Stimulated activated CD8-positive, alpha-beta memory T cell treated with anti-CD3 and anti-CD28 coated beads, Interleukin-15, amount 100 ng/mL, for 4 hours (primary cell): ENCODE measurements at places on chromosomes 4 and X.

GRCh38 chrX:147859666-147860065 is 52.1 kb upstream of the FMR1 start:
- no peak for DNase-seq

- DNase-seq: no peak
Observed at GRCh38 chr4:141637565-141637964, 1.2 kb downstream of the IL15 start.

GRCh38 chr4:118400356-118400755 is 47.6 kb upstream of the PRSS12 start:
- no peak for DNase-seq

- no peak for DNase-seq
Observed at GRCh38 chrX:53048169-53049126, at the start of gene GPR173. Gene GPR173 (plus strand): TSS chrX:53048789. CDS start chrX:53076622, 27,833 bp downstream.

GRCh38 chr4:165788686-165789463 is 84.2 kb upstream of the TLL1 start:
- no peak for DNase-seq

- DNase-seq: no peak
Observed at GRCh38 chr4:152524427-152524826, 11.5 kb downstream of the FBXW7 start.

- DNase-seq: no peak
Observed at GRCh38 chr4:102196221-102196620, 149.1 kb downstream of the SLC39A8 start.

GRCh38 chr4:88900432-88900831 is 156.6 kb downstream of the FAM13A start:
- no peak for DNase-seq

DNA sequence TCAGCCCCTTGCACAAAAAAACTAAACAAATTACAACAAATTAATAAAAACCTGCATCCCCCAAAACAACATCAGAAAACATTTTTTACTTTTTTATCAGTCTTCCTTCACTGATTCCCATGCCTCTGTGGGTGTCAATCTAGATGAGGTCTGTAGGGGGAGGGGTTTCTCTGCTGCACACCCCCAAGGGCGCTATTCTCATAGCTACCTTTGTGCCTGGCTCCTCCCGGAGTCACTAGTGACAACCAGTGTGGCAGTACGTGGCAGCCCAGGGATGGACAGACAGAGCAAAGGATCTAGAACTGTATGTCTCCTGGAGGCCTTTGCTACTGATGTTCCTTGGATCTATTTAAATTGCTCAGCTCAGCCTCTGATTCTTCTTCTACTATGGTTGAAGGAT is 228.1 kb upstream of the ANXA3 start:
- no peak for DNase-seq

DNA sequence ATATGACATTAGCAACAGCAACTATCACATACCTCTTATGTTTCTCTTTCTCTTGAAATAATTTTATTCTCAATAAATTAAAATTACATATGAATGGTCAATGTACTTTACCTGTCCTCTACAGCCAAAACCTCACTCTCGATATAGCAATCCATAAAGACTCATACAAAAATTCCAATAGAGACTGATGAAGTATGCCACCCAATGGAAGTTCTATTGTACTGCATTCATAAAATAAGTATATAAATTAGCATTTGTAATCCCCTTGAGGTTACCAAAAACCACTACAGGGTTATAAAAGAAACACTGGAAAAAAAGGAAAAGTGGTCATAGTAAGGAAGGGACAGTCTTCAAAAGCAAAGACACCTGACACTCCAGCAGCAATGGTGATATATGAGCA is 32.8 kb downstream of the CLDN2 start:
- DNase-seq: no peak

GRCh38 chr4:81844717-81845116 is 373.0 kb upstream of the RASGEF1B start:
- DNase-seq: peak; percentile 12

- no peak for DNase-seq
Observed at GRCh38 chrX:997631-998137, 214.8 kb downstream of the CRLF2 start.

GRCh38 chr4:41072021-41072777 is 142.1 kb downstream of the APBB2 start:
- no peak for DNase-seq

- DNase-seq: no peak
Observed at GRCh38 chr4:165872461-165873297, at the start of gene TLL1. Gene TLL1 (plus strand): TSS chr4:165873237. CDS start chr4:165873905, 668 bp downstream.

- no peak for DNase-seq
Observed at GRCh38 chrX:43853225-43853828, 28.9 kb downstream of the MAOB start.

DNA sequence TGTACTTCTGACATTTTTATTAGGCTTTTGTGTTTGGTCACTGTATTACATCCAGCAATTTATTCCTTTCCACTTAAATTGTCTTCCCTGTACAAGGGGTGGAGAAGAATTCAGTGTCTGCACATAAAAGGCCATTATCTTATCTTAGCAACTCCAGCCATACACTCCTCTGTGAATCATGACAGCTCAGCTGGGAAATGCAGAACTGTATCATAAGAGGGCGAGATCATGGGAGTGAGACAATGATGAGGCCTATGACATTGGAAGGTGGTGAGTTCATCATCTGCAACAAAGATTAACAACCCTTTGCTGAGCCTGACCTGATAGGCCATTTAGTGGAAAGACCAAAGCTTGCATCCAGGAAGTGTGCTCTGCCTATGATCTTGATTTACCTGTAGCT is 33.3 kb downstream of the SLIT2 start:
- DNase-seq: no peak

GRCh38 chr4:54780149-54780495 is 122.4 kb downstream of the KIT start:
- DNase-seq: no peak

DNA sequence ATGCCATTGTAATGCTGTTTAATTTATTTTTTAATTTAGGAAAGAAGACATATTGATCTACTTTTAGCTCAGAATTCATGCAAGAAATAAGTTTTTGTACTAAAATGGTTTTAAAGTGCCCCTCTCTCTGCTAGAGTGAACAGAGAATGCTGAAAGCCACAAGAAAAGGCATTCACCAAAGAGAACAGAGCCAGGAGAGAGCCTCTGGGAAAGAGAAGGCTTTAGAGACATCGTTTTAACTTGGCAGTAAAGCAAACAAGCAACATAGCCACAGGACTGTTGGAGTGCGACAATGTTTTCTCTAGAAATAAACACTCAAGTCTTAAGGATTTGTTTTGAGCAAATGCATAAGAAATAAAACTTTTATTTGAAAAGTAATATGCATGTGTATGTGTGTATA is 484.1 kb upstream of the CPEB2 start:
- DNase-seq: no peak

- no peak for DNase-seq
Observed at GRCh38 chr4:16386711-16387320, 160.5 kb upstream of the TAPT1 start.

GRCh38 chrX:110322603-110323002 is 4.7 kb upstream of the AMMECR1 start:
- DNase-seq: no peak

GRCh38 chrX:10167573-10167972 is 10.8 kb downstream of the CLCN4 start:
- DNase-seq: no peak

DNA sequence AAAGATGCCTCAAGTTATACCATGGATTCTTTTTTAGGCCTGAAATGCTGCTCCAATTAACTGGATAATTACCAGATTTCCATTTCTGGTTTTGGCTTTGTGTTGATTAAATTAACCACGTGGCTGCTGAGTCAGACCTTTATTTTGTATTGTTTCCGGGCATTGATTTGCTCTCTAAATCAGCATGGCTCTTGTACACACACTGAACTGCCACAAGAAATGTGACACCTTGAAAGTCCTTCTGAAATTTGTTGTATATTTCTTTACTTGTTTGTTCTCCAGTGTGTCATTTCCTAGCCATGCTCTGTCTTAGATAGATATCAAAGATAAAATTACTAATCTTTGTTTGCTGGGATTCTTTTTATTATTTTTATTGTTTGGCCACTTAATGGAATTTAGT is 11.7 kb downstream of the MTTP start:
- no peak for DNase-seq
